Fibroblast of the aortic adventitia (primary cell): ENCODE measurements at places on chromosomes 3 and 15.

- no peak for DNase-seq
These were observed 85.3 kb upstream of the SLC6A6 start for GRCh38 chr3:14317057-14317553.

GRCh38 chr3:43369404-43370292 is 83.3 kb downstream of the SNRK start:
- no peak for DNase-seq

- peak; percentile 96 for DNase-seq
These were observed 45.3 kb upstream of the MAGEF1 start for GRCh38 chr3:184757022-184757651.

DNA sequence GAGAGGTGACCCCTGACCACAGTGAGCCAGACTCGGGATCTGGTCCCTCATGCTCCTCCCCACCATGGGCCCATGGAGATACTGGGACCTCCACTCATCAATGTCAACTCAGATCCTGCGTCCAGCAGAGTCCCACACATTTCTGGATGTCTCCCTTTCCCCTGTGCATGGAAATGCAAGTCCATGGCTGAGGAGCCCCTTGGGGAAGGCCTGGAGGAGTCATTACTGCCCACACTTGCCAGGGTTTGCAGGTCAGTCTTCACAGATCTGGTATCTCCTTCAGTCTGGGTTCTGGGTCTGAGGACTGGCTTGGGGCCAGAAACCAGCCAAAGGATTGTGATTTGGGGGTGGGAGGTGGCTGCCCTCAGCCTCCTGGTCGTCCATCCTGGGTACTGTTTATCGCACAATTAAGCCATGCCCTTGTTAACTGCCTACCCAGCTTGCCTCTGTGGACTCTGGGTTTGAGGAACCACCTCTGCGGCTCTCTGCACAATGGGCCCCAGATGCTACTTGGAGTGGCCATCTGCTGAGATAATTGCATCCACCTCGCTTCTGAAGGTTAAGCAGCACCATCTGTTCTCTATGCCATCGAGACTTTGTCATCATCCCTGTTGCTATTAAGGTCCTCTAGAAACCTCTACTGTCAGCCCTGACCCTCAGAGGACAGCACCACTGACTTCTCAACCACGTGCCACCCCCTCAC is 49.9 kb upstream of the KLF13 start:
- no peak for DNase-seq

DNA sequence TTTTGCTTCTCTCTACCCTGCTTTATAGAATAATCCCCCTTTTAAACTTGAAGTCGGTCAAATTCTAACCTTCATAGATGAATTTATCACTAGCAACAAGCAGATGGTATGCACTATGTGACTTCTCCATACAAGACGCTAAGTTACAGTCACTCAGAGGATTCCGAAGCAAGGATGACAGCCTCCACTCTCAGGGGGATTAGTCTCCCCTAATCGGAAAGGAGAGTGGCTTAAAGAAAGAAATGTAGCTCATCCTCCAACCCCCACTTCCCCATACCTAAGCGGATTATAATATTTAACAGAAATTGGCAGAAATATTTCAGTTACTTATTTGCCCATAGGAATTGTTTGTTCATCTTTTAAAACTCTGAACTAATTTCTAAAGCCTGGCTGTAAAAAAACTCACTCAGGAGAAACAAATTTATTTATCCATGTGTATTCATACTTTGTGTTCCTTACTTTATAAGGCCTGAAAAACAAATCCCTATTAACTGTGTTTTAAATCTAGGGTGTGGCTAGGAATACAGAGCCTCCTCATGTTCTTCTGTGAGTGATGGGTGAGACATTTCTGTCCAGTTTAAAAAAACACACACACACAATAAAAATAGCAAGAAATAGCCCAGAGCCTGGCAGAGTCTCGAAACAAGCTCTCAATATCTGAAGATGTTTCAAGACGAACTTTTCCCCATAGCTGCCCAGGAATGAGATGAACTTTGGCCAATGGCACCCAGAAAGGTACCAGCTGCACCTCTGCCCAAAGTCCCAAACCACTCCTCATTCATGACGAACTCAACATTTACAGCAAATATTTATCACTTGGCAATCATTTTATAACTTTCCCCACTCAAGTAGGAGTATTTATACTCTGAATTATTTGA is 18.7 kb downstream of the SIAH2 start:
- no peak for DNase-seq

GRCh38 chr15:69082554-69082953 is 68.1 kb downstream of the NOX5 start:
- no peak for DNase-seq

- no peak for DNase-seq
These were observed 32.0 kb downstream of the RNF168 start for GRCh38 chr3:196471551-196471950.

DNA sequence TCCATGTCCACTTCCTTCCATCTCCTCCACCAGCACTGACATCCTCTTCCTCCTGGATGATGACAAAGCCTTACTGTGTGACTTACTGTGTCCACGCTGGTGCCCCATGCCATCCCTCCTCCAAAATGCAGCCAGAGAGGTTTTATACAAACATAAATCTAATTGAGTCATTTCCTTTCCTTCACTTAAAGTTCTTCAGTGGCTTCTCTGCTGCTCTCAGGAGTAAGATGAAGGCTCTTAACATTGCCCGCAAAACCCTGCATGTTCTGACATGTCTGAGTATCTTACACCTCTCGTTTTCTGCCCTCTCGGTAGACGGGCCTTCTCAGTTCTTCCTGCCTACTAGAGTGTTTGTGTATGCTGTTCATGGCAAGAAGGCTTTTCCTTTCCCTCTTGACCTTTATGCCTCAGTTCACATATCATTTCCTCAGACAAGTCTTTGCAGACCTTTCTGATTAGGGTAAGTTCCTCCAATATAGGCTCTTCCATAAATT is 175.5 kb downstream of the CFAP20DC start:
- no peak for DNase-seq

DNA sequence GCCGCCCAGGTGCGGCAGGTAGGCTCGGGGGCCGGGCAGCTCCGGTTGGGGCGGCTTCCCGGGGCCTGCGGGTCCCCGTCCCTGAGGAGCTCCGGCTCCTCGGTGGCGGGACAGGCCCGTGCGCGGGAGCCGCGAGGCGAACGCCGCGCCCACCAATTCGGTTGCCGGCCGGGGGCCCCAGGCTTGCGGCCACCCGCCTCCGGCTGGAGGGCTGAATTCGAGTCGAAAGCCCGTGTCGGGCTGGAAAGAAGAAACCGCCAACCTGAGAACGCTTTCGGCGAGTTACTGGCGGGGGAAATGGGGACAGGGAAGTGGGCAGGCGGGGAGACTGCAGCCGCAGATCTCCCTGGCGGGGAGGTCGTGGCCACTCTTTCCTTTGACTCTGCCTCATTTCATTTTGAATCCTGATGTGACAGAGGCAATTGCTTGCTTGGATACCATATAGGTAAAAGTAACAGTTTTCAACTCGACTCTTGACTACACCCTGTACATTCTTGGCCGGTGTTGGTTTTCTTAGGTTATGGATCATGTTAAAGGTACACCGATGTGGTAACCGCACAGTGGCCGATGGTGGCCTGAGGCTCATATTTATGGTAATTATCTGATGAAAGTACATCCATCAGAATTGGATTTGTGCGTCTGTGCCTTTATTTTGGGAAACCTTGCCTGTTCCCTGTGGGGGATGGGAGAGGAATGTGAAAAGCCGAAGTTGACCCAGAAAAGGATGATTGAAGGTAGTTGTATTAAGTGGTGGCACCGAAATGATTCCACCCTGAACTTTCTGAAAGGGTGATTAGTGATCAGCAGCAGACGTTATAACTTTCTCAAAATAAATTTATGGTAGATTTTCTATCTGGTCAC is 1.7 kb downstream of the B3GNT5 start:
- DNase-seq: no peak

DNA sequence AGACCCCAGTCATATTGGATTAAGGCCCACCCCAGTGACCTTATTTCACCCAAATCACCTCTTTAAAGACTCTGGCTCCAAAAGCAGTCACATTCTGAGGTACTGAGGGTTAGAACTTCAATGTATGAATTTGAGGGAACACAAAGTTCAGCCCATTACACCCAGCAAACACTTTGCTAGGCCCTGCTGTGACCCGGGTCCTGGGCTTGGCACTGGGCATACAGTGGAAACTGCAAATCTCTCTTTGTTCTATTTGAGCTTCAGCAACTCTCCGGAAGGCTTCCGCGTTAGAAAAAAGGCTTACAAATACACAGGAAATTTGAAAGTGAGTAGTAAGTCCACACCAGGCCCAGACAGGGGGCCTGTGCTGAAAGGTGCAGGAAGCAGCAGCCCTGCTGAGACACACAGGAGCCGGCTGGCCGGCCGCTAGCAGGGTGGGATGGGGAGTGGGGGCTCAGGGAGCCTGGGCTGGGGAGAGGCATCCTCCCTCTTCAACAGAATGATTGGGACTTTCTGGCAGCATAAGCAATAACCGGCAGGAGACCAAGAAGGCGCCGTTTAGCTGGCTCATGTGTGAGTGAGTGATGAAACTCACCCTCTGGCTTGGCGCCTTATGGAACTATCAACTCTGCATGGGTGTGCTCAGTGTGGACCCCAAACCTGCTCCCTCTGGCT is 13.0 kb downstream of the LIPC start:
- DNase-seq: no peak

- DNase-seq: no peak
These were observed 568.7 kb upstream of the BCHE start for GRCh38 chr3:166405896-166406295.

DNA sequence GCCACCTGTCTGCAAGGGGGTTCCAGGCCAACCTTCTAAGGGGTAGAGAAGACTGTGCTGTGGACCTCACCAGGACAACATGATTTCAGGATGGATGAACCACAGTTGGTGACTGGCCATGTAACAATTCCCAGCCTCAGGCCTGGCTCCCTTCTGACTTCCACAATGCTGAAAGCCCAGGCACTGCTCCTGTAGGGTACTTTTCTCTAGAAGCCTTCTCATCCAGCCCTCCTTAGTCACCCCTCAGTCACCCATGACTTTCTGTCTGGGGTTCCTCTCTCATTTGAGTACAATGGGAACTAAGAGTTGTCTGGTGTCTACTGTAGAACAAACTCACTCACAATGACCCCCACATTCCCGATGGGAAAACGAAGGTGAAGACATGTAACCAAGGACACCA is 8.6 kb downstream of the ALS2CL start:
- no peak for DNase-seq

DNA sequence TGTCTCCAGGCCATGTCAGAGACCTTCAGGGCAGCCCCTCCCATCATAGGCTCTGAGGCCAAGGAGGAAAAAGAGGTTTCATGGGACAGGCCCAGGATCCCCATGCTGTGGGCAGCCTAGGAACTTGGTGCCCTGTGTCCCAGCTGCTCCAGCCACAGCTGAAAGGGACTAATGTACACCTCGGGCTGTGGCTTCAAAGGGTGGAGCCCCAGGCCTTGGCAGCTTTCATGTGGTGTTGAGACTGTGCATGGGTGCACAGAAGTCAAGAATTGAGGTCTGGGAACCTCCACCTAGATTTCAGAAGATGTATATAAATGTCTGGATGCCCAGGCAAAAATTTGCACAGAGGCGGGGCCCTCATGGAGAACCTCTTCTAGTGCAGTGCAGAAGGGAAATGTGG is 6.6 kb upstream of the SSR3 start:
- no peak for DNase-seq

DNA sequence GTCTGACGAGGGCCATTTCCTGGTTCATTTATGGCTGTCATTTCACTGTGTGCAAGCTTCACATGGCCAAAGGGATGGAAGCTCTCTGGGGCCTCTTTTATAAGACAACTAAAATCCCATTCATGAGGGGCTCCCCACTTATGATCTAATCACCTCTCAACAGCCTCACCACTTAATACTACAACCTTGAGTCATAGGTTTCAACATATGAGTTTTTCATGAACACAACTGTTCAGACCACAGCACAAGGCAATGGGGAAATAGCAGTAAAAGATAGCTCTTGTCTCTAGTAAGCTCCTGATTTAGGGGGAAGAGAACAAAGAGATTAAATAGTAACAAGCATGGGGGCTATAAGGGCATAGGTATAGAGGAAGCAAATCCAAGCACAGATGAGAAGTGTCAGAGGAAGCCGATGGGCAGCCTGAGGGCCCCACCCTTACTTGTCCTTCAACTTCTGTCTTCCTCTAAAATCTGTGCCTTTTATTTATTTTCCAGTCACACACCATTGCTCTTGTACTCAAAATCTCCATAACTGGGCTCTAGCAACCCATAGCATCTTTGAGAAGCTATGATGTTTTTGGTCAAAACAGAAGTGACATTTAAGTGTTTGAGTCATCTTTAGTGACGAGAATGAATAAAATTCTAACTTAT is 329.1 kb downstream of the UNC13C start:
- no peak for DNase-seq

DNA sequence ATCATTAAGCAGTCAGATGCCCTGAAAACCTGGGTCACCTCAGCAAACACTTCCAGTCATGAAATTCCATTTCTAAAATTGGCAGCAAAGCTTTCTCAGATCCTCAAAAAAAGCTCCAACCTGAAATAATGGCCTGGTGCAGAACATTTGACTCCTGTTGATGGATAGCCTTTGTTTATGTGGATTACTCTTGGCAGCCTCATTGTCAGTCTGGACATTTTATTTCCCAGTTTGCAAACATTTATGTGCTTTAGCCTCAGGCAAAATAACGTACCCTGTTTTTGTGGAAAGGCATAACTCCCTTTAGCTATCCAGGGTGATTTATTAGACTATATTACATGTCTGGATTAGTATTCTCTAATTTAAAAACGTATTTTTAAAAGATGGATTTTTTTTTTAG is 53.9 kb downstream of the PXYLP1 start:
- DNase-seq: no peak

DNA sequence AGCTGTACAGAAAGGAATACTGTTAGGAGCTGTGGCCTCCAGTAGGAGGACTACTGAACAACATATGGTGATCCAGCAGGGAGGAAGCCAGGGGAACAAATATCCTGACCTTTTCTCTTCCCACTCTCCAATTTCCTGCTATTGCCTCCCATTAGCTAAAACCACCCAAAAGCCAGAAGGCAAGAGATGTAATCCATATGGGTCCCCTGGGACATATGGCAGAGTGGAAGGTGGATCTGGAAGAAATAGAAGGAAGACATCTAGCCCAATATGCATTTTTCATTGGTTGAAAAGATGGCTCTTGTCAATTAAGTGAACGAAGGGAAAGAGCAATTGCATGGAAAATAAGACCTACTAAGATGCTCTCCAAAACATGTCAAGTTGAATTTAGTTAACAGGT is 167.2 kb downstream of the CNTN3 start:
- DNase-seq: no peak

- no peak for DNase-seq
These were observed 100.1 kb upstream of the TPM1 start for GRCh38 chr15:62942428-62942827.

GRCh38 chr15:89599021-89599420 is 23.8 kb downstream of the TICRR start:
- DNase-seq: no peak

- DNase-seq: peak; percentile 34
These were observed 320.0 kb upstream of the ROBO1 start for GRCh38 chr3:80087767-80088166.

DNA sequence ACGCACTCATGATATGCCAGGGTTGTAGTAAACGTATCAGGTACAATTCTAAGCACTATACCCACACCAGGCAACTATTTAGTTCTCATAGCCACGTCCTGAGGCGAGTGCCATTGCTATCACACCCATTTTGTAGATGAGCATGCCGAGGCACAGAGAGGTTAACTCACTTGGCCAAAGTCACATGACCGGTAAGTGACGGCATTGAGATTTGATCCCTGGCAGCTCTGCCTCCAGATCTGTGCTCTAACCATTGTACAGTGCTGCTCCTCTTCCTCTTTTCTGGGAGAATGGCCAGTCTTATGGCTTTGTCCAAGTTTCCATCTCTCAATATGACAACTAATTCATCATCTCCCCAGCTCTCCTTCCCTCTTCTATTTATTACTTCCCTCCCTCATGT is 18.9 kb upstream of the ATP2B2 start:
- no peak for DNase-seq
